ENCODE measurements at places on chromosomes 13 and 19.

DNA sequence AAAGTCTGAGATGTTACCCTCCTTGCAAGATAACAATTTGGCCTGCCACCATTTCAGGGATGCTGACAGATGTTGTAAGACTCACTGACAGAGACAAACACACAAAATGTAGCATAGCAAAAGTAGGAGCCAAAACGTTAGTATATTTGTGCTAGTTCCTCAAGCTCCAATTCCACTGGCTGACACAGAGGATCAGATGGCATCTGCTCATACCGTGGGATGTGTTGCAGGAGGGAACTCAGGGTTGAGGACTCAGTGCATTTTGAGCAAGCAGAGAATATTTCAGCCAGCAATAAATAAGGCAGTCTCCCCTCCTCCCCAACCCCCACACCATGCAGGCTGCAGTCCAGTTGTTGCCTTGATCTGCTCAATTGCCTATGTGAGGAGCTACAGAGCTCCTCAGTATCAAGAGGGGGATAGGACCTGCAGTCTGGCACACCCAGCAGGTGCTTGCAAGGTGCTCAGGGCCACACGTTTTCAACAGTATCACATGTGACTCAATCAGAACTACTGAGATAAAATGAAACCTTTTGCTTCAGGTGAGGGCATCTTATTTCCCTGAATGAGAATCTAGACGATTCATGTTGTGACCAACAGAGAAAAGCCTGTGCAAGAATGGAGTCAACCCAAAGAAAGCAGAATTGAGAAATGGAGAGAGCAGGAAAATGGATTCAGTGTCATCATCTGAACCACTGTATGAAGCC, 23.6 kb upstream of the LRCH1 start:
- no peak for DNase-seq

DNA sequence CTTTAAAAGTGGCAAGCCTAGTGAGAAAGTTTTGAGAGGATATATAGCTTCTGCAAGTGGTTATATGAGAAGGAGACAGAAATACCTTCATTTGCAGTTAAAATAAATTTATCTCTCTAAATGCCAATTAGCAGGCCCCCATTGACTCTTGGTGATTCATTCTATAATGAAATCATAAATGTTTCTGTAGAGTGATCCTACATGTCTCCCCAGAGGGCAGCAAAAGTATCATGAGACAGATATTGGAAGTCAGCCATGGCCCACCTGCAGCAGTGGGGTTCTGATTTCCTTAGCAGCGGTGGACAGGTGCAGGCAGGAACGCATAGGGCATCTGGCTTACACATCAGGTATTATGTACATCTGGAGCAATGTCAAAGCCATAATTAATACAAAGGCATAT, 385.4 kb upstream of the SLC10A2 start:
- DNase-seq: no peak

DNA sequence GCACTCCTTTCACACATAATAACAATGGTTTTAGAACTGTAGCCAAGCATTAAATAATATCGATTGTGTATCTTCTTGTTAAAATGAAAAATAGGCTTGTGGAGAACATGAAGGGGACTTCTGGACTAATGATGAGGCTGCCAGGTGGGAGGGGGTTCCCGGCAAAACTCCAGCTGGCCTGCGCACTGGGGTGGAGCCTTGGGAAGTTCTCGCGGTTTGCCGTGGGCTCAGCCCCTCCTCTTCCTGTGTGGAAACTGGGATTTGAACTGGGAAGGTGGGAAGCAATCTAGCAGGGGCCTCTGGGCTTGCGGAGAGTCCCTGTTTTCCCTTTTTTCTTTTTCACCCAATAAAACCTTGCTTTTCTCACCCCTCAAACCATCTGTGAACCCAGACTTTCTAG, 113.7 kb upstream of the SLITRK1 start:
- DNase-seq: no peak

GRCh38 chr19:38635483-38636399, 11.7 kb upstream of the ACTN4 start:
- no peak for DNase-seq

- DNase-seq: no peak
These were observed 150.2 kb downstream of the DCT start for GRCh38 chr13:94329277-94329676.

DNA sequence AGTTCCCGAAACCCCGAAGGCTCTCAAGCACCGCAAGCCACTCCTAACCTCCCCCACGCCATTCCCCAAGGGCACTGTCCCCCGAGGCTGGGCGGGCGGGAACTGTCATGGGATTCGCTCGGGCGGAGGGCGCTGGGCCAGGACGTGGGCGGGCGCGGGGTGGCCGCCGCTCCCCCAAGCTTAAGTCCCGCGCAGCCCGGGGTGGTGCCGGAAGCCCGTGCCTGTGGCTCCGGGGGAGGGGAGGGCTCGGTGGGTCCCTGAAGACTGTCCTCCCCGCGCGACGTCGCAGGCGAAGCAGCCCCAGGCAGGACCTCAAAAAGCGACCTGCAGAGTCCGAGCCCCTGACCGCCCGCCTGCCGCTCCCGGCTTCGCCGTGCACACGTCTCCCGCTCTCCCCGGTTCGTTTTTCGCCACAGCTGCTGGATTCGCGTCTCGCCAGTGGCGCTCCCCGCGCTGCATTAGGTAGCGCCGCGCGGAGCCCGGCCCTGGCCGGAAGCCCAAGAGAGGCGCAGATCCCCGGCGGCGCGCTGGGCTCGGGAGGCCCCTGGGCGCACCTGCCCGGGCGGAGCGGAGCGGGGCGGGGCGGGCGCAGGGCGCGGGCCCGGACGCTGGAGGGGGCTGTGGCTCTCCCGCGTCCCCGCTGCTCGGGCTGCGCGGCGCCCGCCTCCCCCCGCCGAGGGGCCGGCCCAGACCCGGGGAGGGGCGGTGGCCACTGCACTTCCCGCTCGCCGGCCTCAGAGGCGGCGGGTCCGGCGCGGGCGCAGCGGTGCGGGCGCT, at the start of gene FARP1:
Gene FARP1, plus strand, starts transcription at position 715 of the 777 bp plus-strand sequence. CDS start 70,149 bp downstream, outside the sequence.
- DNase-seq: peak; percentile 62

DNA sequence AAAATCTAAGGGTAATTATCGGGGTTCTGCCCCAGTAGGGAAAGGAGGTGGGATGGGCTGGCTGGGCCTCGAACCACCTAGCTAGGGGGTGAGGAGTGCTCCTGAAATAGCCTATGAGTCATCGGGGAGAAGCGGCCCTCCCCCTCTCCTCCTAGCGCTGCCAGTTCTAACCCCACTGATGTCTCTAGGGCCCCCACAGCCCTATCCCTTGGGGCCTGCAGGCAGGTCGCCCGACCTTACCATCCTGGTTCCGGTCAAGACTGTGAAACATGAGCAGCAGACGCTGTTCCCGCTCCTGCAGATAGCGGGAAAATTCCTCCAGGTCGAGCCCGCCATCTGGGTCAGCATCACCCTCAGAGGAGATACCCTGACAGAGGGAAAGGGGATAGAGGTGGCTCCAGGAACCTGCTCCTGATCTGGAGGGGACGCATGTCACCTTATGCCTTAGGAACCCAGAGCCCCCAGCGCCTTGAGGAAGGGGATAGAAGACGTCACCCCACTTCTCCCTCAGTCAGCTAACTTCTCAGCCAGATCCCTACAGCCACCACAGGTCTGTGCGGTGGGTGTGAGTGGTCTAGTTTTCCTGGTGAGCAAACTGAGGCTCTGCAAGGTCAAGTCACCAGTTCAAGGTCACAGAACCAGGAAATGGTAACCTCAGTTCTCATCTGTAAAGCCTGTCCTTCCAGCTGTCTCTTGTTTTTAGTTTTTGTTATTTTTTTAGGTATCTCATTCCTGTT, 1.5 kb downstream of the SLC25A23 start:
- no peak for DNase-seq

GRCh38 chr13:22120646-22121045, 449.8 kb downstream of the FGF9 start:
- DNase-seq: no peak

DNA sequence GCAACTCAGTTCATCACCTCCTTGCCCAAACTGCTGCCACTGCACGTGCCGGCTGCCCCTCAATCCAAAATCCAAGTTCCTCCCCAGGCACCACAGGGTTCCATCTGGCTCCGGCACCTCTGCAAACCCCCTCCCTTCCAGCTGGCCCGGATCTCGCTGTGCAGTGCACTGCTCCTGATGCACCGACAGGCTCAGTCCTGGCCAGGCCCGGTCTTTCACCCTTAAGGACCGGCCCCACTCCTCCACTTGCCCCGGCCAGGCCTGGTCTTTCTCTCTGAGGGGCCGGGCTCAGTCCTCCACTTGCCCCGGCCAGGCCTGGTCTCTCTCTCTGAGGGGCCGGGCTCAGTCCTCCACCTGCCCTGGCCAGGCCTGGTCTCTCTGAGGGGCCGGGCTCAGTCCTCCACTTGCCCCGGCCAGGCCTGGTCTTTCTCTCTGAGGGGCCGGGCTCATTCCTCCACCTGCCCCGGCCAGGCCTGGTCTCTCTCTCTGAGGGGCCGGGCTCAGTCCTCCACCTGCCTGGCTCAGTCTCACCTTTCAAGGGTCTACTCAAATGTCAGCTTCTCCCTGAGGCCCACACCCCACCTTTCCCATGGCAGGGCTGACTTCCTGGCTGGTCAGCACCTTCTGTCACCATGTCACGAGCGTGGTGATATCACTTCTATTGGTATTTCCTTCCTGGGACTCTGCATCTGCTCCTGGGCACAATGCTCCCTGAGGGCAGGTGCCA, 6.9 kb downstream of the ZNF787 start:
- DNase-seq: no peak

DNA sequence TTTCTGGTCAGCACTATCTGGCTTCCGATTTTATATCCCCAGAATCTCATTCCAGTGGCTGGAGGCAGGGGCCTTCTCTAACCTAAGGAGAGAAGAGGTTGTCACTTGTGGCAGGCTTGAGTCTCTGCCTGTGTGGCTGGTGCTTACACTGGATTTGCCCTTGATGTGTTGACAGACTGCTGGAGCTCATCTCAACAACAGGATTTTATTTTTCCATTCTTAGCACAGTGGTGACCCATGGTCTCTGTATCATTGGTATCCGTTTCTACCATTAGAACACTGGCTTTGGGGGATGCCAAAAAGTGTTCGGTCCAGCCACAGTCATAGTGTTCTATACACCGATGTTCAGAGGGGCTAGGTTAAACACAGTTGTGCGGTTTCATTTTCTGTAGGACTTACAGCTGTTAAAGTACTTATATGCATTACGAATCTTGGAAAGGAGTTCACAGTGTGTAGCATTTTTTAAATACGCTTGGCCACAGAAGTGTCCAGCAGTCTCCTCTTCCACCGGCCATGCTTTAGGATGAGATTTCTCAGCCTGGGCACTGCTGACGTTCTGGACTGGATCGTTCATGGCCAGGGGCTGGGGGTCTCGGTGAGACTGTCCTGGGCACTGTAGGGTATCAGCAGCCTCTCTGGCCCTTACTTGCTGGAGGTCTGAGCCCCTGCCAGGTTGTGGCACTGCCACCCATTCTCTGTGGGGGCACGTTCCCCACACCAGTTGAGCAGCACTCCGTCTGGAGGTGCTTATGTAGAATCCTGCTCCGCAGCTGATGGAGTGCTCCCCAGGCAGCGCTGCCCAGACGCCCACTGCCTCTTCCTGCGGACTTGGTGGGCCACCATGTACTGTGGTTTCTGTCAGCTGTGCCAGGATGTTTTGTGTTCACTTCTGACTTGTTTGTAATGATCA, 41.4 kb upstream of the TEX29 start:
- no peak for DNase-seq

DNA sequence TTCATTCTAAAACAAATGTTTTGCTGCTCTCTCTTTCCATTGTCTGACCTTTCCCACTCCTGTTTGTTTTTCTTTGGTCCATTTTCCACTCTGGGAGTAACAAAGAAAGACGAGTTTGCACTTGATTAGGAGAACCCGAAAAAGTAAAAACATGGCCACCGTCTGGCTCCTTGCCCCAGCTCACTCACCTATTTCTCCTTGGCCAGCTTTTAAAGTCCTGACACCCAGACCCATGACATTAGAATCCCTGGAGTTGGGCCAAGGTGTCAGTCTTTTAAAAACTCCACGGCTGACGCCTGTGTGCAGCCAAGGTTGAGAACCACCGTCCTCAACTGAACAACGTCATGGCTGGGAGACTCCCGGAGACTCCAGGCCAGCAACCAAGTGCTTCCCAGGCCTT, 63.6 kb upstream of the FLT1 start:
- no peak for DNase-seq

- DNase-seq: peak; percentile 44
These were observed 903 bp downstream of the PIN1 start for GRCh38 chr19:9836021-9836420.

DNA sequence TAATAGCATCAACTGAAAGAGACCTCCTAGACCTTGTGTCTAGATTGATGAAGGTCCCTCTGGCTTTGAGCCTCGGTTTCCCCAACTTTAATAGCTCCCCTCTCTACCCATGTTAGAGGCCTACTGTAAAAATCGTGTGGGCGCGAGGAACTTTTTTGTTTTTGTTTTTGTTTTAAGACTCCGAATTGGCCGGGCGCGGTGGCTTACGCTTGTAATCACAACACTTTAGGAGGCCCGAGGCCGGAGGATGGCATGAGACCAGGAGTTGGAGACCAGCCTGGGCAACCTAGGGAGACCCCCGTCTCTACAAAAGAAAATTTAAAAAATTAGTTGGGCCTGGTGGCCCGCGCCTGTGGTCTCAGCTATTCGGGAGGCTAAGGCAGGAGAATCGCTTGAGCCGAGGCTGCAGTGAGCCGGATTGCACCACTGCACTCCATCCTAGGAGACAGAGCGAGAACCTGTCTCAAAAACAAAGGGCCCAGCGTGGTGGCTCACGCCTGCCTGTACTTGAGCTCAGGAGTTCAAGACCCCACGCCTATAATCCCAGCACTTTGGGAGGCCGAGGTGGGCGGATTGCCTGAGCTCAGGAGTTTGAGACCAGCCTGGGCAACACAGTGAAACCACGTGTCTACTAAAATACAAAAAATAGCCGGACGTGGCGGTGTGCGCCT, 858 bp upstream of the PPP6R1 start:
- DNase-seq: no peak

GRCh38 chr19:35153701-35154524, 622 bp upstream of the FXYD5 start:
- DNase-seq: peak; percentile 66

DNA sequence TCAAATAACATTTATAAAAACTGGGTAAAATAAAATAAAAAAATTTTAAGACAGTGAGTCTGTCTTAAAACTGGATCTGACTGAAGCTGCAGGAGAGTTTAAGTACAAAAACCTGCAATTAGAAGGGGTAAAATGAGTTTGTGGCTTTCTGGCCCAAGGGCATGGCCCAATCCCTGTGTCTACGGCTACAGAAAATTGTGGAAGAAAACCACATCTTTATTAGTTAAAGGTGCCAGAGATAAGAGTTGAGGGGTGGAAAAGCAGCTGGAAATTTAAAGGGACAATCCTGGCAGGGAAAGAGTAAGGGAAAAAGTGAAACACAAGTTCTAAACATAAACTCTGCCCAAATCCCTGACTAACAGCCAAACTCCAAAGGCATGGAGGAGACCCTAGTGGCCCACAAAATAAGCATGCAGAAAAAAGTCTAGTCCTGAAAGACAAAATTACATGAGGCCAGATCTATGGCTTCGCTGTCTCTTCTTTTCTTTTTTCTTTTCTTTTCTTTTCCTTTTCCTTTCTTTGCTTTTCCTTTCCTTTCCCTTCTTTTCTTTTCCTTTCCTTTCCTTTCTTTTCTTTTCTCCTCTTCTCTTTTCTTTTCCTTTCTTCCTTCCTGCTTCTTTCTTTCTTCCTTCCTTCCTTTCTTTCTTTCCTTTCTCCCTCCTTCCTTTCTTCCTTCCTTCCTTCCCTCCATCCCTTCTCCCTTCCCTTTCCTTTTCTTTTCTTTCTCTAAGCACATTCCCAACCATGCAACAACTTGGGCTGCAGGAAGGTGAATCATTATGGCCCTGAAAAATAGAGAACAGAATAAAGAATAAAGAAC, 23.5 kb upstream of the DLEU7 start:
- DNase-seq: no peak

Data from common myeloid progenitor, CD34-positive (primary cell).